ENCODE measurements at places on chromosomes 2 and 18.

DNA sequence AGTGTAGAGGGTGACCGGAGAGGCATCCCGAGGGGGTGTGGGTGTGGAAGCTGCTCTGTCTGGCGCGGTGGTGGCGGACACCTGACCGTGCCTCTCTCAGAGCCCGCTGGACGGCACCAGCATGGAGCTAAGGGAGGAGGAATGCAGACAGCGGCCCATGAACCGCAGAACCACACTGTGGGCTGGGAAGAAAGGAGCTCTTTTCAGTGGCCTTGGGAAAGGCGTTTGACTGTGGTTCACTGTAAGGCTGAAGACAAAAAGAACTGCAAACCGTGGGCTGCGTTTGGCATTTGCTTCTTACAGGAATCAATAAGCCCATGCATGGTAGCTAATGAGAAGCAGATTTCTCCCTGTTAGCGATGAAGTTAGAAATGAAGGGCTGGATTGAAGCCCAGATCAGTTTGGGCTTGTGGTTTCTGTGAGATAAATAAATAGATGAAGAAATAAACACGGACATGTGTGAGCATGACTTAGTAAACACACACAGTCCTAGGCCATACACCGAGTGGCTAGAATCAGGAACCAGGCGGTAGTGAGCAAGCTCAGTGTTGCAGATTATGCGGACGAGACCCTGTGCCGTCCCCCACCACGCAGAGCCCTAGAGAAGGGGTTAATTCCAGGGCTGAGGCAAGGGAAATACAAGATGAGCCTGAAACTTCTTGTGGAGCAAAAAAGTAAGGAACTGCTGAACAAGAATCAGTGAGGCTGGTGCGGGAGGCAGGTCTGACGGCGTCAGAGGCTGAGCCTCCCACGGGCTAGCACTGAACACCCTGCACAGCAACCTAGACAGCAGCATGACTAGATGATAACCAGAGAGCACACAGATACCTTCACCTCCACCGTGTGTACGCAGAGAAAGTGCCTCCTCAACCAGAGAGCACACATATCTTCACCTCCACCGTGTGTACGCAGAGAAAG lies 29.3 kb upstream of the NFATC1 start:
- peak; percentile 43 for DNase-seq

DNA sequence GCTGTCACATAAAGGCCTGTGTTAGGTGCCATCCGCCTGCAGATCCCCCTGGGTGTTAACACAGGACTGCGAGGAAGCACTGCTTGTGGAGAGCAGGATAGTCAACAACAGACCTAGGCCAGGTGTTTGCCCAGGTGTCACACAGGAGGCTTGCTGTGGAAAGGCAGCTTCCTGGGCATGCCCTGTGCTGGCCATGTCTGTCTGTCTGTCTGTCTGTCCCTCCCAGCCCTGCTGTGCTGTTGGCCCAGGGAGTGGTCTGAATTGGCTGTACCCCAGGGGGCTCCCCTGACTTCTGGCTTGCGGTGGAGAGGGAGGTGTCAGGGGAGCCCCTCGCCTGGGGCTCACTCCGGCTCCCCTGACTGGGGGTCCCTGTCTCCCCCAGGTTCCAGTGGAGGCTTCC lies 53.2 kb downstream of the SH3BP4 start:
- DNase-seq: no peak

GRCh38 chr2:175435012-175435411 lies 253.5 kb upstream of the ATP5MC3 start:
- DNase-seq: no peak

DNA sequence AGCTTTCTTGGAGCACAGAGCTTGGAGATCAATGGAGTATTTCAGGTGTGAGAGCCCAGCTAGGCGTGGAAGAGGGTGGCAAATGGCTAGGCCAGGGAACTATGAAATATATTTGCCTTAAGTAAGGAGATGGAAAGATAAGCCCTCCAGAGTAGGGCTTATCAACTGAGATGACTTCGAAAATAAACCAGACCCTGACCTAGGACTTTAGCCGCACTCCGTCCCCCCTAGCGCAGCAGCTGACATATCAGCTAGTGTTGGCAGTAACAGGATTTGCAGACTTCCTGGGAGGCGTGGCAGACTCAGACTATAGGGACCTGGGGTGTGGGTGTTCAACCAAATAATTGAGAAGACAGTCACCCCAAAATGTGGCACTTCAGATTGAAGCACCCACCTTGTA lies 127.7 kb upstream of the EPAS1 start:
- DNase-seq: no peak

DNA sequence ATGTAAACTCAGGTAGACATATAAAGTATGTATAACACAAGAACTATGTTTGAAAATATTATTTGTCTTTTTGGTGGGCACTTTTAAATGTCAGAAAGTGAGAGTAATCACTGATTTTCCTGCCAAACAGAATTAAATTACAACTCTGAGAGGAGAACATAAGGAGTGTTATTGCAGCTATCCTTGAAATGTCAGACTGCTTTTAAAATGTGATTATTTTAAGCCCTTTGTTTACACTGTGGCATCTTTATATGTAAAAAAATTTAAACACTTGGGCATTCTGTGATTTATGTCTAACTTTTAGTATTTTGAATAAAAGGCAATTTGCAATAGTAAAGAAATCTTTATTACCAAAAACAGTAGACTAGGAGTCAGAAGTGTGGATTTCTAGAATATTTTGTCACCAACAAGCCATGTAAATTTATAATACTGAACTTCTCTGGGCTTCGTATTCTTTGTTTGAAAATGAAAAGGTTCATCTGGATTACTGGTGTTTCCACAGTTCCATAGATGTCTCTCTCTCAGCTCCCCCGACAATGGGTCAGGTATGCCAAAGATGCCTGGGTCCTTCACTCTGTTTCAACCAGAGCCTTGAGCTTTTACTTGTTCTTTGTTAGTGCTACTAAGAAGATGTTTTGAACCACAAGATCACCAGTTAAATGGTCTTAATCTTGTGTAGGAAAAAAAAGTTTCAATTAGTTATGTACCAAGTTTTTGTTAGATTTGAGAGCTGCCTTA lies 38.8 kb downstream of the GULP1 start:
- no peak for DNase-seq

- no peak for DNase-seq
Measured at GRCh38 chr2:121682396-121683298, 33.4 kb upstream of the CLASP1 start.

- no peak for DNase-seq
Measured at GRCh38 chr2:183495079-183495478, 370.8 kb downstream of the NUP35 start.

- no peak for DNase-seq
Measured at GRCh38 chr2:28394331-28394877, 1.7 kb downstream of the FOSL2 start.

DNA sequence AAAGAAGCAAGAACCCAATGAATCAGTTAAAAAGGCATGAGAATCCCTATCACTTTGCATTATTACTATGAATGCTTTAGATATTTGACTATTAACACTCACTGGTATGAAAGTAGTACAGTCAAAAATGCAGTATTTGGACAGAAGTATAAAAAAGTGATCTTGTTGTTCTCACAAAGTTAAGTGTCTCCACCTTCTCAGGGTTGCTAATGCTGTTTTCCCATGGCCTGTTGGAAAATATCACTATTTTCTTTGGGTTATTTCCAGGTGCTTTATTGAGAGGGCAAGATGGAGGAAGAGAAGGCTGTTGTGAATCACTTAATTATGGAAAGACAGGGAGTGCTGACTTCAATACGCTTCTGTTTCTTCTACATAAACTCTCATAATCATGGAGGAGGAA lies 13.6 kb upstream of the CREB1 start:
- no peak for DNase-seq

DNA sequence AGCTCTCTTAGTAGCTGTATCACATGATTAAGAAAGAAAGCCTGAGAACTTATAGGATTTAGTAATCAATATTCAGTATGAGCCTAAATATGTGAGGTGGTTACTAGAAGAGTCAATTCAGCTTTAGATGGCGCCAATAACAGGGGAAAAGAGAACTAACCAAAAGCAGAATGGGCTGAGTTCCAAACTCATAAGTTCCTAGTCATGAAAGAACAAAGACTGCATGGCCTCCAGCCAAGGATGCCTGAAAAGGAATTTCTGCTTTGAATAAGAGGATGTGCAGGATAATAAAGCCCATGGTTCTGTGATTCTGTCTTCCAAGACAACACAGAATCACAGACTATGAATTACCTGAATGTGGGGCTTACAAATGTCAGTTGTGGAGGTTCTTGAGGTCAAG lies 196.5 kb downstream of the SATB2 start:
- DNase-seq: peak; percentile 40

GRCh38 chr2:26986576-26986975 lies 16.1 kb downstream of the MAPRE3 start:
- DNase-seq: no peak

DNA sequence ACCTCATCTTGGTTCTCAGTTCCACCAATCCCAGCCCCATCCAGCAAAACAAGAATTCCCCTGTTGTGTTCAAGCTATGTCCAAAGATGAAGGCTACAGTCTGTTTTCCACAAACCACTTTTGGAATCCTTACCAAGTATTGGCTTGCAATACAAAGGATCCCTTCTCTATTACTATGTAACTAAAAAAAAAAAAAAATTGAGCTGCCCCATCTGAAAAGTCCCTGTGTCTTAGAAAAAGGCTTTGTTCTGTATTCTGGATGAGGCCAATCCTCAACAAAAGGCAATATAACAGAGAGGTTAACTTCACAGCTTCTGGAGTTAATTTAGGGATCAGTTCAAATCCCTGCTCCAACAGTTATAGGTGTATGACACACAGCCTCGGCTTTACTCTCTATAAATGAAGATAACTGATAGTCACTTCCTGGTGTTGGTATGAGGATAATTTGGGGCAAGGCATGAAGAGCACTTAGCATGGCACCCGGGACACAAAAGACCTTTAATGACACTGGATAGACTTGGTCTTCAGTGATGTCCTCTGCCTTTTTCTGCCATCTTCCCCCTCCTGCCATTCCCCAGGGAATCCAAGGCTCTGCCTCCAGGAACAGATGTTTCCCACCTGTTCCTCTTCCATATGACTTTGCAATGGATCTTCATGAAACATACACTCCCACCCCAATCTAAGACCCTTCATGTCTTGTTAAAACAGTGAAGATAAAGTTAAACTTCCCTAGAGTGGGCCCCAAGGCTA lies 61.2 kb upstream of the ATL2 start:
- no peak for DNase-seq

DNA sequence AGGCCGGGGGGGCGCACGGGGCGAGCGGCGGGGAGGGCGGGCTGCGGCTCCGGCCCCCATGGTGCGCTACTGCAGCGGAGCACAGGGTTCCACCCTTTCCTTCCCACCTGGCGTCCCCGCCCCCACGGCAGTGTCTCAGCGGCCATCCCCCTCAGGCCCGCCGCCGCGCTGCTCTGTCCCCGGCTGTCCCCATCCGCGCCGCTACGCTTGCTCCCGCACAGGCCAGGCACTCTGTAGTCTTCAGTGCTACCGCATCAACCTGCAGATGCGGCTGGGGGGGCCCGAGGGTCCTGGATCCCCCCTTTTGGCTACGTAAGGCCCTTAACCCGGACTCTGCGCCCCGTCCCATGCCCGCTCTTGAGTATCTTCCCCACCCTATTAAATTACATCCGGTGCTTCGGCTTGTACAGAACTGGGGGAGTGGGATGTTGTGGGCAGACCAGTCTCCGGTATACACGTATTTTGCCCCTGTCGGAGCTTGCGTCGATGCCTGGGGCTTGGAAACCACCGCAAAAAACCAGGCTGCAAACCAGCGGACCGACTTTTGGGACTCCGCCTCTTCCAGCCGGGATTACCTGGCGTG lies 598 bp upstream of the WBP1 start:
- DNase-seq: no peak

GRCh38 chr2:209390839-209391238 lies 33.0 kb upstream of the MAP2 start:
- DNase-seq: no peak

DNA sequence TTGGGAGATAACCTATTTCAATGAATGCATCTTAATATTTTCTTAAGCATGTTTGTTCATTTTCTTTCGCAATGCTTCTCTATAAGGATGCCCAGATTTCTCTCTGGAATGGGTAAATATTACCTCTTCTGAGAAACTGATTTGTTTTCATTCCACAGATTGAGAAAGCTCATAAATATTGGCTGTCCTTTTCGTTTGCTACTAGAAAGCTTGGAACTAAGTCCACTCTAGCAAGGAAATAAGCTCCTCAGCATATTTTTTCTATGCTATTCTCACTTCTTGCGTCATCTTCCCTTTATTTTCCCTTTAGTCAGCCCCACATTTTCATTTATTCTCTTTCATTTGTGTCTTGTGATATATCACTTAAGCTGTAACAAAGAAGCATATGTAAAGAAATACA lies 76.3 kb downstream of the ANTXR1 start:
- no peak for DNase-seq

DNA sequence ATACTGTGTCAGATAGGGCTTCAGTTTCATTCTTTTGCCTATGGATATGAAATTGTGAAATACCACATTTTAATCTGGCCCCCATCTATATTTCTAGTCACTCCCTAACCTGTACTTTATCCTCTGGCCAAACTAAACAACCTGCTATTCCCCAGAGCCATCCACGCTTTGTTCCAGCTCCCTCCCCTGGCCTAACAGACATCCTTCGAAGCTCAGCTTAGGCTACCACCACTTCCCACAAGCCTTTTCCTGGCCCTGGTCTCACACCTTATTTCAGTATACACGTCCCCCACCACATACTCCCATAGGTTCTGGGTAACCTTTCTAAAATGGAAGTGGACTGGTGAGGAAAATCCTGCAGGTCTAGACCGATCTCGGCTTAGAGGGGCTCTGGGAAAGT lies 55.4 kb downstream of the MAP4K3 start:
- no peak for DNase-seq

DNA sequence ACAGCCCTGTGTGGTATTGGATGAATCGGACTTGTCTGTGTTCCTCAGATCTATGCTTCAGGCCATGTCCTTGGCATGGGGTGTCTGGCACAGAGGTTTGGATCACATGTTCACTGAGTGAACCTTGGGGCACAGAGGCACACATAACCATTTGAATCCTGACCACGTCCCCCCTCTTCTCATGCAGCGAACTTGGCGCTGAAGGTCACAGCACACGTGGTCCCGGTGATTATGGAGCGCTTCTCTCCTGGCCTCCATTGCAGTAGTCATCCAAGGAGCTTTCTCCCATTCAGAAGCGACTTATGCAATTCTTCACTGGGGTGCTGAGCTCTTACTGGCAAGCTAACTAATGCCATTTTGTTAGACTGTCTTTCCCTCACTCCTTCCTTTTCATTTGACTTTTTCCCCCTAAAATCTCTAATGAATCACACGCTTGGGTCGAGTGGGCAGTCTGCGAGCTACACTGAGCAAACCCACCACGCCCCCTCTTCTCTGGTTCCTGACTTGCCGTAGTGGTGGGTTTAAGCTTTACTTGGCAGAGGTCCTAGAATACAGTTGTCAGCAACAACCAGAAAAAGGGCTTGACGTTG lies 59.4 kb downstream of the KCNG2 start:
- DNase-seq: no peak

- DNase-seq: peak; percentile 74
Measured at GRCh38 chr18:44917216-44918141, 236.8 kb downstream of the SETBP1 start.

Data from smooth muscle cell of the brain vasculature (primary cell).